ENCODE measurements at places on chromosomes 6 and 20.
A peak's percentile ranks its signal among the peaks of the same experiment; 100 is the strongest.

- no peak for DNase-seq
Observed at GRCh38 chr20:23290761-23291574, 59.6 kb upstream of the NXT1 start.

DNA sequence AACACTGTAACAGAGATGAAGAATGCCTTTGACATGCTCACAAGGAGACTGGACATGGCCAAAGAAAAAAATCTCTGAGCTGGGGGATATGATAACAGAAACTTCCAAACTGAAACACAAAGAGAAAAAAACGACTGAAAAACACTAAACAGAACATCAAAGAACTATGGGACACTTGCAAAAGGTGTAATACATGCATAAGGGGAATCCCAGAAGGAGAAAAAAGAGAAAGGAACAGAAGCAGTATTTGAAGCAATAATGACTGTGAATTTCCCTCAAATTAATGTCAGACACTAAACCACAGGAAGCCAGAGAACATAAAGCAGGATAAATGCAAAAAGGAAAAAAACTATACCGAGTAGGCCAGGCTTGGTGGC is 117.4 kb upstream of the ARID1B start:
- DNase-seq = no peak

DNA sequence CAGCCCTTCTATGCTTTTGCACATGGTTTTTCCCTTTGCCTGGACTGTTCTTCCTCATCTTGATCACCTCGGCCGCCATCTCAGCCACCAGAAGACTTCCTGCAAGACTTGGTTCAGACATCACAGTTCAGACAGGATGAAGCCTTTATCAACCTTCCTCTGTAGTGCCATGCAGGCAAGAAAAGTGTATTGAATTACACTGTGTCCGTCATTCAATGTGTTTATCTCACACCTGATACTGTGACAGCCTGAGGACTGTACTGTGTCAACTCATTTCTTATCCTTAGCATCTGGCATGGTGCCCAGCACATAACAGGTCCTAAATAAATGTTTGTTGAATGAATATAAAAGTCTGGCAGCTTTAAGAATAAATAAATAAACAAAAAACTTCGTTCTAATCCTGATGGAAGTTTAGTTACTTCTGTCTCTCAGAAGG is 133.3 kb upstream of the MAN1A1 start:
- DNase-seq = no peak

- DNase-seq = no peak
Observed at GRCh38 chr6:28767133-28767532, 156.7 kb downstream of the TRIM27 start.

GRCh38 chr6:150685860-150686259 is 86.2 kb downstream of the PLEKHG1 start:
- DNase-seq = peak; percentile 30

- no peak for DNase-seq
Observed at GRCh38 chr6:127015858-127016257, 102.6 kb upstream of the RSPO3 start.

Data from DND-41 (cell line).